ENCODE measurements at places on chromosomes 16 and 17.
A peak's percentile ranks its signal among the peaks of the same experiment; 100 is the strongest.

GRCh38 chr17:30086896-30087295 is 29.7 kb upstream of the NSRP1 start:
- DNase-seq: no peak

DNA sequence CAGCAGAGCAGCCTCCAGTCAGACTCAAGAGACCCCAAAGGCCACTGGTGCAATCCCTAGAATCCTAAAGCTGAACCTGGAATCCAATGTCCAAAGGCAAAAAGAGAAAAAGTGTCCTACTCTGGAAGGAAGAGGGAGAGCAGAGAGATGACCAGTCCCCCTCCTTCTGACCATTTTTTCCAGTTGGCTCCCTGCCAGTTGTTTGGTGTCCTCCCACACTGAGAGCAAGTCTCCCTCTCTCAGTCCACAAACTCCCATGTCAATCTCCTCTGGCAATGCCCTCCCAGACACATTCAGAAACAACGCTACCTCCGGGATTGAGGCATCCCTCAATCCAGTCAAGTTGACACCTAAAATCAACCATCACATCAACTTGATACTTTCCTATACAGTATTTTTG is 4.3 kb upstream of the CLEC19A start:
- no peak for DNase-seq

DNA sequence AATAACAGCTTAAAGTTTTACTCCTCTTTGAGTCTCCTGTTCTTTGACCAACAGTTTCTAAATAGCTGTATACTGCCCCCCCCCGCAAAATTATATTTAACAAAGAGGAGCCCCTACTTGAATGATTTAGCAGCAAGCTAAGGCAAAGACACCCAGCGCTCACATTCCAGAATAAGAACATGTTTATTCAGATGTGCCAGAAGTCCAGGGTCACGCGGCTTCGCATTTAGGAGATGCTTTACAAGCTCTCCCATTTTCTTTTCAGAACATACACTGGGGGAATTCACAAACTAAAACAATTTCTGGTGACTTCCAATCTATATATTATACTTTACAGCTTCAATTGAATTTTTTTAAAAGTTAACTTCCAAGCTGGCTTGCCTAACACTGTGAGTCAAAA is 5.3 kb downstream of the PLD6 start:
- DNase-seq: no peak

GRCh38 chr17:17496189-17497064 is at the start of gene RASD1:
TSS of gene RASD1 (minus strand) at chr17:17496395. CDS start at chr17:17496181, 214 bp downstream.
- peak; percentile 89 for DNase-seq

- DNase-seq: no peak
These were observed 5.2 kb downstream of the AHSP start for GRCh38 chr16:31532896-31533295.

DNA sequence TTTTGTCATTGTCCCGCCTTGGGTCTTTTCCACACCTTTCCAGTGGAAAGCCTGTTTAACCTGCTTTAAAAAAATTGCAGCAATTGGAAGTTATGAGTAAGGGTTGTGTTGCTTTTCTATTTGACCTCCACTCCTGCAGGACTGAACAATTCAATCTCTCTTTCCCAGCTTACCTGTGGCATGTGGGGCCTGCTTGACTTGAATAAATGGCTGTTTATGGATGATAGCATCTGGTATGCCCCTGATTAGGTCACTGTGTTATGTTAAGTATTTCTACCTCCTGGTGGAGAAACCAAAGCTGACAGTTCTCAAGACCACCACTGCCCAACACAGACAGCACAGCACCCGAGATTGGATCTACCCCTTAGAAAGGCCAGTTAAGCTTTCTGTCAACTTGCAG is 64.8 kb upstream of the NOG start:
- no peak for DNase-seq

DNA sequence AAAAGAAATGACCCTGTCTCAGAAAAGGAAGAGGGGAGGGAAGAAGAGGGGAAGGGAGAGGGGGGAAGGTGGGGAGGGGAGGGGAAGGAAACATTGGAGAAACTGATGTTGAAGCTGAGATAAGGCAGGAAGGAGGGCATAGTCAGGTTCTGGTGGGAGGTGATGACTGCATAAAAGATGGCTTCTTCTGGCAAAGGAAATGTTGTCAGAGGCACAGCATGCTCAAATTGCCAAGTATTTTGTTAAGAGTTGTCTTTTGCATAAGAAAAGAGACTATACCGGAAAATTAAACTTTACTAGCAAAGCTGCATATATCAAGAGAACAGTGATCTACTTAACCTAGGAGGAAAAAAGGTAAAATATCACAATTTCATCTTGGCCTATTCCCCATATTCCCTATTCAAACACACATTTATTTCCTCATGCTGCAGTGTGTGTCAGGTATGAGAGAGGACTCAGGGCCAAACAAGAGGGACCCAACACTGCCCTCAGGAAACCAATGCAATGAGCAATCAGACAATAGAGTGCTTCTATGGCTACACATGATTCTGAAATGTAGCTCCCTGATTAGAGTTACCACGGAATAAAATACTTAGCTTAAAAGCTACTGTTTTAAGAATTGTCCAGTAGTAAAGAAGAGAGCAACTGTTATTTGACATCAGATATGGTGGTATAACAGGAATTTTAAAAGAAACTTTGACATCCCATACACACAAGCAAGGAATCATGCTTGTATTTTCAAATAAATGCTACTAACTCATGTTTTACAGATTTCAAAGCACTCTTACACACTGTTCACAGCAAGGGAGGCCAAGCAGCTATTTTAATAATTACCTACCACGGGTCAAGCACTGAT is 80.9 kb downstream of the PARN start:
- DNase-seq: no peak

- no peak for DNase-seq
These were observed 668.2 kb downstream of the CDH11 start for GRCh38 chr16:64453646-64454045.

GRCh38 chr17:56111706-56112485 is 41.4 kb upstream of the ANKFN1 start:
- DNase-seq: peak; percentile 27

DNA sequence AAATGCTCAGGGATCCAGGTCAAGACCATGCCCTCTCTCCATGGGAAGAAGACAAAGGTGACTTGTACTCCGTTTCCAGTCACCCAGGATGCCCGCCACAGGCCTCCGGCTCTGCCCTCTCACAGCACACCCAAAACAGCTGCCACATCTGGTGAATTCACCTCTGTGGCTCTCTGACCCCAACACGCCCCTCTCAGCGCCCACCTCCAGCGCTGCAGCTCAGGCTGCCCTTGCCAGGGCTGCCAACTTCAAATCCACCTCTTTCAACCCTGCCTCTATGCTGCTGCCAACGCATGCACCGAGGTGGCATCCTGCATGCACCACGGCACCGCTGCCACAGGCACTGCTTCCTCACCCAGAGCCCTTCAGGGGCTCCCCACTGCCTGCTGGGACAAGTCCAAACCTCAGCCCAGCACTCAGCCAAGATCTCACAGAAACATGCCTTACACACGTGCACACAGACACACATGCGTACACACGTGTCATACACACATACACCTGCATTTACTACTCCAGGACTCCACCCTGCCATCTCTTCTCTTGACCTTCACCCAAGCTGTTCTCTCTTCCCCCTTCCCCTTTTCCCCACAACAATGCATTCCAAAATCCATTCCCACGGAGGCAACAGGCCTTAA is 7.5 kb downstream of the HID1 start:
- DNase-seq: no peak
